ENCODE measurements at places on chromosomes 16 and 17.

DNA sequence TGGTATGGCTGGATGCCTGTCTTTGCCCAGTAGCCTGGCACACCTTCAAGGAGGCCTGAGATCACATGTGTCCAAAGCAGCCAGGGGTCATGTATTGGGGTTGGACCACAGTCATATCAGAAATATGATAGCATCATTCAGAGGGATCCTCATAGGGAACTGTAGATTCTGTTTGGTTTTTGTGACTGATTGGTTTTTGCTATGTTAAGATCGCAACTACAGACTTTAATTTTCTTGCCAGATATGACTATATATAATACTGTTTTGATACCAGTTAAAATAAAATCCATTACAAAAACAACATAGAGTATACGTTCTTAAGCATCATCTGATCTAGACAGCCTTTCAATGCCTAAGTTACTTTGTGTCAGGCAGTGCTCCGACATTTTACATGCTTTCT is 11.8 kb upstream of the SMPD3 start:
- no peak for DNase-seq

GRCh38 chr16:11386791-11387546 is 41.7 kb downstream of the RMI2 start:
- DNase-seq, result peak; percentile 90

GRCh38 chr17:48012654-48013053 is 24.9 kb downstream of the COPZ2 start:
- no peak for DNase-seq

DNA sequence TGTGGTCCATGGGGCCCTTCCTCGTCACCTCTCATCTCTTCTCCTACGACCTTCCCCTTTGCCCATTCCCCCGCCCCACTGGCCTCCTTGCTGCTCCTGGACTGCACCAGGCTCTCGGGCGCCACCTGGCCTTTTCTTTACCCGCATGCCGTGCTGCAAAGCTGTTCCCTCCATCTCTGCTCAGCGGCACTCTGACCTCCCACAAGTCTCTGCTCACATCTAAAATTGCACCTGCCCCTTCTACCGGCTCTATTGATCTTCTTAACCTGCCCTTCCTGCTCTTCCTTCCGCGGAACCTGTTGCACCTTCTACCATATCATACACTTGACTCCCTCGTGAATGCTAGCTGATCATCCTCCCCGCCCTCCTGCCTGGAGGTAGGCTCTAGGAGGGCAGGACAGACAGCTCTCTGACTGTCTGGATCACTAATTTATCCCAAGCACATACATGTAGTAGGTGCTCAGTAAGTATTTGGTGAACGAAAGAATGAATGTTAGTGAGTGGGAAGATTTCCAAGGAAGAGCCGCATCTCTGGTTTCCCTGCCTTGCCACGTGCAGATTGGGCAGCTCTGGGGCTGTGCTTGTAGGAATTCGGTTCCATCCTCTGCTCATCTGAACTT is 17.3 kb downstream of the DNAH17 start:
- DNase-seq, result peak; percentile 83

DNA sequence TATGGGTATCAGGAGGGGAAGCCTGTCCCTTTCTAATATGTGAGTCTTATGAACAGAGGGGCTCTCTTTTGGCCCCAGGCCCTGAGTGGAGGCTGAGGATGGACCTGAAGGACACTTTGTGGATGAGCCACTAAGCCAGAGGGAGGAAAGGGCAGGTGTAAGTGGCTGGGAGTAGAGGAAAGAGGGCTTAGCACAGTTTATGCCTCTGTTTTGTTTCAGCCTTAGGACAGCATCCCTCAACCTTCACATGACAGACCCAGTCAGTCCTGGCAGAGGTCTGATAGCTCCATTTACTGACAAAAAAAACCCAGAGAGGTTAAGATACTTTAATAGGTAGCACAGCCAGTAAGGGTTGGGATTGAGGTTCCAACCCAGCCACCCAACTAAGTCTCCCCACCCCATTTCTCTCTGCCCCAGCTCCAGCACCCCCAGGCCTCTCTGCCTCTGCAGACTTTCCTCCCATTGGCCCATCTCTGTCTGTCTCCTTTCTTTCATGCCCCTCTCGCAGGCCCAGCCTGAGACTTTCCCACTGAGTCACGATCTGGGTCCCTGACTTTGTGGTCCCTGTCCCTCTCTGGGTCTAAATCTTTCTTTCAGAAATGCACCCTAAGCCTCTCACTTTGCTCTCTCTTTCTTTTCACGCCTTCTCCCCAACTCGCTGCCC is 4.7 kb upstream of the TBX21 start:
- no peak for DNase-seq

DNA sequence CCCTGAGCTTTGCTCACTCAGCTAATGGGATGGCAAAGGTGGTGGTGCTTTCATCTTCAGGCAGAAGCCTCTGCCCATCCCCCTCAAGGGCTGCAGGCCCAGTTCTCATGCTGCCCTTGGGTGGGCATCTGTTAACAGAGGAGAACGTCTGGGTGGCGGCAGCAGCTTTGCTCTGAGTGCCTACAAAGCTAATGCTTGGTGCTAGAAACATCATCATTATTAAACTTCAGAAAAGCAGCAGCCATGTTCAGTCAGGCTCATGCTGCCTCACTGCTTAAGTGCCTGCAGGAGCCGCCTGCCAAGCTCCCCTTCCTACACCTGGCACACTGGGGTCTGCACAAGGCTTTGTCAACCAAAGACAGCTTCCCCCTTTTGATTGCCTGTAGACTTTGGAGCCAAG is 5.7 kb upstream of the MAPK8IP3 start:
- DNase-seq, result no peak

GRCh38 chr17:42010898-42011516 is 6.2 kb downstream of the DNAJC7 start:
- peak; percentile 45 for DNase-seq

DNA sequence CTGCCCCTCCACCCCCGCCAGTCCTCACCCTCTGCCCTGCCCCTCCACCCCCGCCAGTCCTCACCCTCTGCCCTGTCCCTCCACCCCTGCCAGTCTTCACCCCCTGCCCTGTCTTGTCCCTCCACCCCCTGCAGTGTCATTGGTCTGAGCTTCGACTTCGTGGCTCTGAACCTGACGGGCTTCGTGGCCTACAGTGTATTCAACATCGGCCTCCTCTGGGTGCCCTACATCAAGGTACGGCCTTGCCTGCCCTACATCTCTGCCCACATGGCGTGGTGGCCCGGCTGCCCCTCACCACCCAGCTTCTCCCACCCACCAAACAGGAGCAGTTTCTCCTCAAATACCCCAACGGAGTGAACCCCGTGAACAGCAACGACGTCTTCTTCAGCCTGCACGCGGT is 12.0 kb downstream of the TAX1BP3 start:
- no peak for DNase-seq

DNA sequence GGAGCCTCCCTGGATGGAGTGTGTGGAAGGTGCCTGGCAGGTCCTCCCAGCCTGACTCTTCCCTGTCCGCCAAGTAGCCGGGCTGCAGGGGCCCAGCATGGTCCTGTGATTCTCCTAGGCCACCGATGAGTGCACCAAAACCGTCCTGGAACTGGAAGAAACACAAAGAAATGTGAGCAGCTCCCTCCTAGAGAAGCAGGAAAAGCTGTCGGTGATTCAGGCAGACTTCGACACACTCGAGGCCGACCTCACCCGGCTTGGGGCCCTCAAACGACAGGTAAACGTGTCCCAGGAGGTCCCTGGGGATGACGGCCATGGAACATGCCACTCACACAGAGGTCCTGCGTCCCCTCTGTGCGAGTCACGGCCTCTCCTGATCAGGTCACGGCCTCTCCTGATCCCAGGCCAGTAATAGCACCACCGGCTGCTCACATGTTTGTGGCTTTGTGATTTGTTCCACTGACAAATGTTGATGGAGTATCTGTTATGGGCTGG is 4.2 kb upstream of the GAA start:
- no peak for DNase-seq

DNA sequence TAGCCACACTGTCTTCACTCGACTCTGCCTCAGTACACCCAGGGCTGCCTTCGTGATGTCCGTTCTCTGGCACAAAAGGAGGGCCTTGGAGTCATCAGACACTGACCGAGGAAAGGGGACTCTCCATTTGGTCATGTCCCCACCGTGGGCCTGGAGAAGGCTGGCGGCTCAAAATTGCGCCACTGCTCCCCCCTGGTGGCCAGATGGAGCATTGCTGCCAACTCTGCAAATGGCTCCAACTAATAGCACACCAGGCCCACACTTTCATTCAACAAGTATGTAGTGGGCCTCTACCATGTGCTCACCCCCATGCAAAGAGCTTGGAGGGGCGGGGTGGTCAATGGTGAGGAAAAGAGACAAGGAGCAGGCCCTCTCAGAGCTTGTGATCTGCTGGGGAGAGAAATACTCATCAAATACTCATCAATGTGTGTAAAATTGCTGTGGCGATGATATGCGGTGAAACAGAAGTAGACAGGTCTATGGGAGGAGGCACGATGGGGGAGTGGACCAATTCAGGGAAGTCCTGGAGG is 5.2 kb upstream of the GRIN2C start:
- DNase-seq, result peak; percentile 86

DNA sequence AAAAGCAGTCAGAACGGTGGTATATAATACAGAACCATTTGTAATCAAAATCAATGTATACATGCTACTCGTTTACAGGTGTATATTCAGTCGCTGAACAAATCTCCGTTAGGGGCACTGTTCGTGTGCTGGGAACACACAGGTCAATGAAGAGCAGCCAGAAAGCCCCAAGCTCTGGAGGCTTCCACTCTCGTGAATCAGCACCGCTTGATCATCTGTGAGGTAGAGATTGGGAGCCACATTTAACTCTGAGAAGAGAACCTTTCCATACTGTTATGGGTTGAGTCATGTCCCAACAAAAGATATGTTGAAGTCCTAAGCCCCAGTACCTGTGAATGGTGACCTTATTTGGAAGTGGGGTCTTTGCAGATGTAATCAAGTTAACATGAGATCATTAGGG is 5.4 kb upstream of the CYTH1 start:
- no peak for DNase-seq

DNA sequence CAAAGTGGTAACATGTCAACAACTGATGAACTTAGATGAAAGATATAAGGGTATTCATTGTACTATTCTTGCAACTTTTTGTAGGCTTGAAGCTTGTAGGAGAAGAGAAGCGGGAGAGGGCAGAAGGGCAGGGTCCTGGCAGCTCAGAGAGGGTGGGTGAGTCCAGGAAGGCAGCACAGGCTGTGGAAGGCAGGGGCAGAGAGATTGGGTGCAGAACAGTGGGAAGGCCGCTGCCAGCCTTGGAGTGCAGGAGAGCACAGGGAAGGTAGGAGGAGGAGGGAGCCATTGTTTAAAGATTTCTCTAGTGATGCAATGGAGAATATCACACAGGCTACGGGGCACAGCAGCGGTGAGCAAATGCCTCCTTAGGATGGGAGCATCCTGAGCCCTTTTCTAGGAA is 104.3 kb downstream of the N4BP1 start:
- no peak for DNase-seq

- no peak for DNase-seq
Observed at GRCh38 chr16:8919934-8920462, 37.8 kb downstream of the LITAFD start.

- DNase-seq, result no peak
Observed at GRCh38 chr17:54948380-54948779, 20.1 kb downstream of the COX11 start.

GRCh38 chr17:30922235-30923030 is 688 bp downstream of the ADAP2 start:
- peak; percentile 62 for DNase-seq

DNA sequence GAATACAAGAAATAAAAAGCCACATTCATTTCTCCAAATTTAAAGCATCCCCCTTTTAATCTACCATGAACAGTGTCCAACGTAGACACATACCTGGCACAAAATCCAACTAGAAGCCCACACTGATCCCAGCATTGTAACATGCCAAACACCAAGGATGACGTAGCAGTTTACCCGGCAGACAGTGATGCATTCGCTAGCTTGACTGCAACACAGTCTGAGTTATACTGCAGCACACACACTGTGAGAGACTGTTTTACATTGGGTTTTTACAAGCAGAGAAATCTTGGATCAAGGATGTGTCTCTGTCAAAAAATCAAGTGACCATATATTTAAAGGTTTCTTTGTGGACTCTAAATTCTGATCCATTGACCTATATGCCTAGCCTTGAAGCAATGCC is 74.5 kb upstream of the C17orf78 start:
- no peak for DNase-seq

DNA sequence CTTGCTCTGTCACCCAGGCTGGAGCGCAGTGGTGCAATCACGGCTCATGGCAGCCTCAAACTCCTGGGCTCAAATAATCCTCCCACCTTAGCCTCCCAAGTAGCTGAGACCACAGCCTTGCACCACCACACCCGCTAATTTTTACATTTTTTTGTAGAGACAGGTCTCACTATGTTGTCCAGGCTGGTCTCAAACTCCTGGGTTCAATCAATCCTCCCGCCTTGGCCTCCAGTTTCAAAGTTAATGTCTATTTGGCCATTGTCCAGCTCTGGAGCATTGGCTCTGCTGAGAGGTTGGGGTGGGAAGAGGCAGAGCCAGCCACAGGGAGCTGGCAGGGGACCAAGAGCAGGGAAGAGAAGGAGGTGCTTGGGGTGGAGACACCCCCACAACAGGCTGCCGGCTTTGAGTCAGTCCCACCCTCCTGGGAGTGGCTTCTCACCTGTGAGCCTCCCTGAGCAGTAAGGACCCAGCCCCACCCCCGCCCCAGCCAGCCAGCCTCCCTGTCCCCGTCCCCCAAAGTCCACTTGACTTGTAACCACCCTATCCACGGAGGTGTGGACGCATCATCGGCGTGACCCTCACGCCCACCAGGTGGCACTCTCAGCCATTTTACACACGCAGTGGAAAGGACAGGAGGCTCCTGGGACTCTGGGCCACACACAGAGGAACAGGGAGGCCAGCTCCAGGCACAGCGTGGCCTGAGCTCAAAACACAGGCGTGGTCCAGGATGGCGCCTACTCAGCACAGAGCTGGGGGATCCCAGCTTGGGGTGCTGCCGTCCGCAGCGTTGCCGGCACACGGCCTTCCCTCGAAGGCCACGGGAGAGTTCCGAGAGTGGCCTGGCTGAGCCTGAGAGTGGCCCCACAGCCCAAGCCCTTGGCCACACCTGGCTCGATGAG is 22.8 kb upstream of the PVALEF start:
- peak; percentile 89 for DNase-seq

GRCh38 chr16:24515186-24515585 is 24.2 kb upstream of the RBBP6 start:
- DNase-seq, result no peak

Data from H9 (cell line).